ENCODE measurements at places on chromosomes 2 and 18.

DNA sequence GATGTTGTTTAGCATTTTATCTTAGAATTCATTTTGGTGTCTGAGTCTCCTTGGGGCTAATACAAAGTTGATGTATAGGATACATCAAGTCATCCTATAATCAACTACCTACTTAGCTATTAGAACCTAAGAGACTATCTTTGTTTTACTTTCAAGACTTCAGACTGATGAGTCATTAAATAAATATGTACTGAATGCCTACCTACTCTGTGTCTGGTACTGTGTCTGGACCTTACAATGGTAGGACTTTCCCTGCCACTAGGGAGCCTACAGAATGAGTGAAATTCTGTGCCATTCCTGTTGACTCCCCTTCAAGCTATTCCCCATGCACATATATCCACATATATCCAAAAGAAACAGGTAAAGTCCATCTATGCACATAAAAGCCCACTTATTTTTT is 114.5 kb downstream of the ERBB4 start:
- no peak for DNase-seq

DNA sequence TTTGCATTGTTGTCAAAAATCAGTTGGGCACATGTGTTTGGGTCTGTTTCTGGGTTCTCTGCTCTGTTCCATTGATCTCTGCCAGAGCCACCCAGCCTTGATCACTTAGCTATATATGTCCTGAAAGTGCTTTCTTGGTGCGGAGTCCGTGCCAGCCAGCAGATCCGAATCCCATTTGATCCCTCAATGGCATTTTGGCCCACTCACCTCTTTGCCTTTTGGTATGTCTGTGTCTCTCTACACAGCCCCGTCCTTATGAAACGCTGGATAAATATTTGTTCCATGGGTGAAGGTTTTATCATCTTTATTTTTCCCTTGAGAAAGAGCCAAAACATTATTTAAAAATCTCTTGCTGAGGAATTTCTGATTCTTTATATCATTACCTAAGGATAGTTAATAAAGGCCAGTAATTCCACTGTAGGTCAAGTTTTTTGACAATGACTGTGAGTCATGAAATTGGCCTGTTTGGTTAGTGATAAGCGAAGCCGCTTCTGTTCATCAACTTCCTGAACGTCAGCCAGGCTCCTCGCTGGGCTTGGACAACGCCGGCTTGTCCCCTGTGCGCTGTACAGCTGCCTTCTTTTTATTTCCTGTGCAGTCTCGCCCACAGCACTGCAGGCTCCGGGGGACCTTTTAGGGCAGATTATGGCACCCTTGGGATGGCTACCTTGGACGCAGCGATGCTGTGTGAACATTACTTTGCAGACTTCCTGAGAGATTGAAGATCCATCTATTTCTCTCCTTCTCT is 24.9 kb downstream of the MTCL1 start:
- no peak for DNase-seq

DNA sequence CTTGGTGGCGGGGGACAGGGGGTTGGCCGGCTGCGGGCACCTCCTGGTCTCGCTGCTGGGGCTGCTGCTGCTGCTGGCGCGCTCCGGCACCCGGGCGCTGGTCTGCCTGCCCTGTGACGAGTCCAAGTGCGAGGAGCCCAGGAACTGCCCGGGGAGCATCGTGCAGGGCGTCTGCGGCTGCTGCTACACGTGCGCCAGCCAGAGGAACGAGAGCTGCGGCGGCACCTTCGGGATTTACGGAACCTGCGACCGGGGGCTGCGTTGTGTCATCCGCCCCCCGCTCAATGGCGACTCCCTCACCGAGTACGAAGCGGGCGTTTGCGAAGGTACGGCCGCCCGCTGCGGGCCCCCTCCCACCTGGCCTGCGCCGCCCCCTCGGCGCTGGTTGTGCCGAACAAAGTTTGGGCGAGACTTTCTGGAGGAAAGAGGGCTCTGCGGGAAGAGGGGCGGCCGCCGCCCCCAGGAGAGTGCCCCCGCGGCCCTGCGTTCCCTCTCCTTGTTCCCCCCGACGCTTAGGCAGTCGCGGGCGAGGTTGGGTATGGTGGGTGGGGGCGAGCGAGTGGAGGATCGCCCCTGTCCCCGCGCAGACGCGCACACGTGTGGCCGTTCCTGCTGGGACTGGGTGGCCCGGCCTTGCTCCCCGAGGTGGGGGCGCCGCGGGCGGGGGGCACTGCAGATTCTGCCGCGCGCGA is 866 bp downstream of the CRIM1 start:
- no peak for DNase-seq

DNA sequence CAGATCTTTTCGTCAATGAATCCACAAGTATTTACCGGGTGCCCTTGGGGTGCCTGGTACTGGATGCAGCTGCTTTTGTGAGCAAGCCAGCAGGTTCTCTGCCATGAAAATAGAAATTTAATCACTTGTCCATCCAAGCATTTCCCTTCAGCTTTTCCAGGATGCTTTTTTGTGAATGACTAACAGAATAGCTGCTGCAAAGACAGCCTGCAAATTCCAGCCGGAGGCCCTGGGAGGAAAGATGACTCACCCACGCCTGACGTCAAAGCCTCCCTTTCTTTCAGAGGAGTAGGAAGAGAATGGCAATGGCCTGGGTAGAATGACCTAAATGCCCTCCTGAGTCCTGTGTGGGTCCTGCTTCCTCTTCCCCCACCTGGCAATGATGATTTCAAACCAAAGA is 111.9 kb downstream of the AP1S3 start:
- DNase-seq, result no peak

DNA sequence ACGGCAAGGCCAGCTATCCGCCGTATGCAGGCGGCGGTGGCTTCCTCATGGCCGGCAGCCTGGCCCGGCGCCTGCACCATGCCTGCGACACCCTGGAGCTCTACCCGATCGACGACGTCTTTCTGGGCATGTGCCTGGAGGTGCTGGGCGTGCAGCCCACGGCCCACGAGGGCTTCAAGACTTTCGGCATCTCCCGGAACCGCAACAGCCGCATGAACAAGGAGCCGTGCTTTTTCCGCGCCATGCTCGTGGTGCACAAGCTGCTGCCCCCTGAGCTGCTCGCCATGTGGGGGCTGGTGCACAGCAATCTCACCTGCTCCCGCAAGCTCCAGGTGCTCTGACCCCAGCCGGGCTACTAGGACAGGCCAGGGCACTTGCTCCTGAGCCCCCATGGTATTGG is 3.1 kb downstream of the B3GNT7 start:
- DNase-seq, result no peak

DNA sequence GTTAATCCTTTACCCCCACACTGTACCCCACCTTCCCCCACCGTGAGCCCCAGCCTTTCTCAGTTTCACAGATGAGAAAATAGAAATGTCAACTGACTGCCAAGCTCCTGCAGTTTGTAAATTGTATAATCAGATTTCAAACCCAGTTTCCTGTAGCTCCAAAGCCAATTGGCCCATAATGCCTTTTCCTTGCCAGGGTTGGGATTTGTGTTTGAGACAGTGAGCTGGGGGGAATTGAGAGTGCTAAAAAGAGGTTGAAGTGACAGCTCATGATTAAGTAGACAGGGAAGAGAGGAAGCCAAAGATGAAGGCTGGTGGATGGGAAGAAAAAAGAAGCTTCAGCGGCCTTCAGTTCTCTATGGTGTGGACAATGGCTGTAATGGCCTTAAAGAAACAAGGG is 10.7 kb downstream of the OSBPL6 start:
- DNase-seq, result no peak

DNA sequence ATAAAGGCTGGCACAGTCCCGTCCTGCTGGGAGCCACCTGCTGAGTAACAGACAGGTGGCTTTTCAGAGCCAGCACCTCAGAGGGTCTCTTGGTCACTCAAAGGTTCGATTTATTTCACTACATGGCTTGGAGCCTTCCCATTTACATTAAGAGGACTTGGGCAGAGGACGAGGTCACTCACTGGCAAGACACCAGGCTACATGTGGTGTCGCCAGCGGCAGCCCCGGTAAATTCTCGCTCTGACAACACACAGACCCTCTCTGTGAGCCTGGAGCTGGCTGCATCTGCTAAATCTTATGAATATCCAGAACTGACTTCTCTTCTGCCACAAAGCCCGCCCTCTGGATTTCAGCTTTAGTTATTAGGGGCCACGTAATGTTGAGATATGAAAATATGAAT is 254.7 kb downstream of the VAPA start:
- DNase-seq, result no peak

DNA sequence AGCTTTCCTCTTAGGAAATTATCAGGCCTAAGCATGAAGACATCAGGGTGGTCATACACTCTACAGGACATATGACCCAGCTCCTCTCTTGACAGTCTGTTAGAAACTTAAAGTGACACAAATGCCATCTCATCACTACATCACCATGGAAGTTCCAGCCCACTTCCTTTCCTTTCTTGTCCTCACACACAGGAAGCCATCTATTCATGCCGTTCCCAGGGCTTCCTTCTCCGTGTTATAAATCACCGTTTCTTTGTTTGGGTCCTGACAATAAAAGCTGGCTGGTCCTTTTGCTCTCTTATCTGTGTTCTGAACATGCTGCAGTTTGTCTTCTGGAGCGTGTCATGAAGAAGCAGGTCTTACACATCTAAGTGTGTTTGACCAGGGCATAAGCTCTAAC is 692.1 kb upstream of the CELF4 start:
- peak; percentile 76 for DNase-seq

- no peak for DNase-seq
Observed at GRCh38 chr2:197195518-197195917, 115.1 kb downstream of the ANKRD44 start.

- DNase-seq, result no peak
Observed at GRCh38 chr2:188272121-188272520, 19.6 kb upstream of the GULP1 start.

DNA sequence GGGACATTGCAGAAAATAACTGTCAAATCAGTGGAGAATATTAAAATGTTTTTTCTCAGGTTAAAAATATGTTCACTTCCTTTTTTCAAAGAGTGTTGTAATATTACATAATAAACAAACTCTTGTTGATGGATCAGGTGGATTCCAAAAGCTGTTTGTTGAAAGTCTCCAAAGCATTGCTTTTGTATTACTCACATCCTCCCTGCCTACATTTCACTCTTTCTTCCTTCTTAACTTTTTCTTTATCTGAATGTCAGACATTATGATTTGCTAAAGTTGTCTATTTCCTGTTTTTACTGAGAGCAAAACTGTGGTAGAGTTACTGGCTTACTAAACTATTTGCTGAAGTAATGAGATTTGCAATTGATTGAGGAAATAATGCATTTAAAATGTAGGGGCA is 92.1 kb downstream of the CDH19 start:
- DNase-seq, result no peak

DNA sequence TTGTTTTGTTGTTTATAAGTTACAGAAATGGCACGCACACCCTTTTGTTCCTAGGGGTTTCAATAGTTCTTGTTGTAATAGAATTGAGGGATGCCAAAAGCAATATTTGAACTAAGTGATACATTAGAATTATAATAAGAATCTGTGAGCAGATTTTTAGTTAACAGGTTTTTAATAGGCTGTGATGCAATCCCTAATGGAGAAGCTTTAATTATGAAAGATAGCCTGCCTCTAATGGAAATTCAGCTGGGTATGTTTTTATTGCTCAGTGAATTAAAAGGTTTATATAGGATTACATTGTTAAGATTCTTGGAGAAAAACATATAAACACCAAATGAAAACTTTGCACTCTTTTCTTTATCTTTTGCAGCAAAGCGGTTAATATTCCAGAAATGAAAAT is 131.1 kb downstream of the PPP1R1C start:
- DNase-seq, result no peak

GRCh38 chr2:204042401-204042800 is 105.8 kb downstream of the ICOS start:
- DNase-seq, result no peak

GRCh38 chr2:210224941-210225672 is at the start of gene ACADL:
Gene ACADL, minus strand, starts transcription at chr2:210225447. Its CDS starts 184 bp downstream, at chr2:210225263.
- no peak for DNase-seq

DNA sequence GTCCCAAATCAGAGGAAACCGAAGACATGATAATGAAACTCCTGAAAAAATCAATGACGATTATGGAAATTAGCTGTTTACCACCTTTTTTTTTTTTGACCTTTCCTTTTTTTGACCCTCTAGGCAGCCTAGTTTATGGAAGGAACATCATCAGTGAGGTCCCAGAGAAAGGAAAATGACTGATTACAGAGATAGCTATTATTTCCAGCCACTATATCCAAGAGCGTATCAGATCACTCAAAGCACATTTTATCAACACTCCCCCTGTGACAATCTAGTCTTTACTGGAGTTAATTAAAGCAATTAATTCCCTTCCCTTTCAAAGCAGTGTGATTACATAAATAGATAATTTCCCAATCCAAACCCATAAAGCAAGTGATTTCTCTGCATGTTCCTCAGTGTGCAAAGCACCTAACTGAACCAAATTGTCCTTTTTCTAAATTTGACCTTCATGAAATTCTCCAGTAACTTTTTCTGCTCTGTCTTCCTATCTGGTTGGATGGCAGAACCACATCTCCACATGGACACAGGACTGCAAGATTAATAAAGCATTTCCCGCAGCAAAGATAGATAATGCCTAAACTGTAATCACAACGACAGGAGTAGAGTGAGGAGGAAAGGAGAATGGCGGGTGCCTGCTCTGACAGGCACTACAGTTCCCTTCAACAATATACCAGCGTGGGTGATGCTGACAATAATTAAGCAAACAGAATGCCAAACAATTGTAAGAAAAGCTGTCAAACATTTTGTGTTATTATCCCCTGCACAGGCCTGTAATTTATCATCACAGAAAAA is 194.4 kb downstream of the SLC8A1 start:
- DNase-seq, result no peak

- no peak for DNase-seq
Observed at GRCh38 chr2:162226836-162227235, 16.4 kb downstream of the FAP start.

DNA sequence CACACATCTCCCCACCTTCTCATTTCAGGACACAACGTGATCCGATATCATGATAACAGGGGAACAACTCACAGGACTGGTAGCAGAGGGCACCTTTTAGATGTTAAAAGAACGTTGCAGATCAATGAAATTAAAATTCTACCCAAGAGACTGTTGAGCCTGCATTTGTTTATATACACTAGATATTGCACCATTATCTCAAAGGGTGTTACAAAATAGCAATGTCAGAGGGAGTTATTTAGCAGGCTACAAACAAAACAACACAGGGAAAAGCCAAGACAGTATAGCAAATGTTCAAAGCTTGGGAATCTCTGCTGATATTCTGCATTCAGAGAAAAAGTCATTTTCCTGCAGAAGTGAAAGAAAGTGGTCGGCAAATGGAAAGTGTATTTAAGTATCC is 139.5 kb downstream of the MYO5B start:
- DNase-seq, result no peak

DNA sequence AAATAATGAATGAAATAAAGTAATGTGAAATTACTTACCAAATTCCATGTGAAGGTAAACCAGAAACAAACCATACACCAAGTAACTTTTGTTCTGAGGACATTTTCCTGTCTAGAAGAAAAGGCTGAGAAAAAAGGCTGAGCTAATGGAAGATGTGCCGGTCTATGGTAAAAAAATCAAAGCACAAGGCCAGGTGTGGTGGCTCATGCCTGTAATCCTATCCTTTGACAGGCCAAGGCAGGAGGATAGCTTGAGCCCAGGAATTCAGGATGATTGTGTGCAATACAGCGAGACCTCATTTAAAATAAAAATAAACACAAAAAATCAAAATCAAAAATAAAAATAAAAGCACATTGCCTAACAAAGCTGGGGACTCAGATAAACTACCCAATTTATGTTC is 6.7 kb downstream of the ORC4 start:
- no peak for DNase-seq

GRCh38 chr18:54939361-54939917 is 19.8 kb downstream of the CCDC68 start:
- DNase-seq, result no peak

Data from GDM1 (cell line).